ENCODE measurements at places on chromosomes 5 and 9.

DNA sequence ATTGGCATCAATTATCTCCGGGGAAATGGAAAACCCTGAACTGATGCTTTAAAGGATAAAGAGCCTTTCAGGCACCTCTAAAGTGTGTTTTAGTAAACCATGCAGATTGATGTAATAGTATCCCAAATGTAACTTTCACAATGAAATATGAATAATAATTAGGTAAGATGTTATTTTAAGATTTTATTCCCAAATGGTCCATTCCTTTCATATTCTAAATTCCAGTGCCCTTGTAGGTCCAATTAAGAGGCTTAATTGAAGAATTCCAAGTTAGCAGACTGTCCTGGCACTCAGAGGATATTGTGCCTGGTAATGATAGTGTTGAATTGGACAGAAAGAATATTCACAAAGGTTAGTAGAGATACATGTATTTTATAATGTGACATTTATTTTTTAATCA, 352.5 kb upstream of the NUDT12 start:
- DNase-seq: no peak

- no peak for DNase-seq
These were observed 17.6 kb downstream of the CD74 start for GRCh38 chr5:150394912-150395687.

- DNase-seq: no peak
These were observed 46.6 kb downstream of the ATG10 start for GRCh38 chr5:82018462-82018861.

GRCh38 chr9:88890546-88890945, 100.7 kb upstream of the S1PR3 start:
- DNase-seq: no peak

- no peak for DNase-seq
These were observed 12.6 kb downstream of the MGAT1 start for GRCh38 chr5:180790020-180790419.

GRCh38 chr5:73387149-73387591, 61.4 kb downstream of the FOXD1 start:
- no peak for DNase-seq

DNA sequence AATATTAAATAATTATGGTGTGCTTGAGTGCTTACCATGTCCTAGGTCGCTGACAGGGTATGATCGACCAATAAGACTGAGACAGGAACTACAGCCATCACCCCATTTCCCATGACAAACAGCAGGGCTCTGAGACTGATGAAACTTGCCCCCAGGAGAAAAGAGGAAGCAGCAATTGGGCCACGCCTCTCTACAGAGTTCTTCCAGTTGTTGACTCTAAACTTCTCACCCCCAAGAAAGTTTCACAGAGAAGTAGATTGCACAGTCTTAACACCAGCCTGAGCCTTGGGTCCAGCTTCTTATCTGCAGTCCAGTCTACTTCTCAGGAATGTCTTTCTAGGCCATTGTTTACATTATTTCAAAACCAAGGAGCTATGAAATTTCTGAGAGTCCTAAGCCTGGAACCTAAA, 182.2 kb upstream of the ANKRD55 start:
- no peak for DNase-seq

GRCh38 chr5:1737790-1738405, 61.7 kb downstream of the MRPL36 start:
- peak; percentile 28 for DNase-seq

- no peak for DNase-seq
These were observed 201.3 kb downstream of the HSD17B3 start for GRCh38 chr9:96100385-96101300.

GRCh38 chr5:97071101-97071500, 71.3 kb downstream of the LIX1 start:
- no peak for DNase-seq

- no peak for DNase-seq
These were observed 16.7 kb downstream of the FAM193B start for GRCh38 chr5:177537389-177538361.

DNA sequence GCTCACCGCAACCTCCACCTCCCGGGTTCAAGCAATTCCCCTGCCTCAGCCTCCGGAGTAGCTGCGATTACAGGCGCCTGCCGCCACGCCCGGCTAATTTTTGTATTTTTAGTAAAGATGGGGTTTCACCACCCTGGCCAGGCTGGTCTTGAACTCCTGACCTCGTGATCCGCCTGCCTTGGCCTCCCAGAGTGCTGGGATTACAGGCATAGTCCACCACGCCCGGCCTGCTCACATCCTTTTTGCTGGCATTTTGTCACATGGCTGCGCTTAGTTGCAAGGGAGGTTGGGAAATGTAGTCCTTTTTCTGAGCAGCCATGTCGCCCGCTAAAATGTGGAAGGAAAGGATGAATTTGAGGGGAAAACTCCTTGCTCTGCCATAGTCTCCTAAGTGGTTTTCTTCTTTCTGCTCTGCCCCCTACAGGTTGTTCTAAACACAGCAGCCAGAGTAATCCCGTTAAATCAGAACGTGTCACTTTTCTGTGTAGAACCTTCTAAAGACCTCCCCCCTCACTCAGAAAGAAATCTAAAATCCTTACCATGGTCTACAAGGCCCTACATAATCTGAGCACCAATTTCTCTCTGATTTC, 57.8 kb upstream of the HSPA9 start:
- DNase-seq: no peak

GRCh38 chr9:114364134-114365041, 23.4 kb downstream of the AKNA start:
- no peak for DNase-seq

- DNase-seq: no peak
These were observed 268.2 kb upstream of the TAS2R1 start for GRCh38 chr5:9898319-9898718.

DNA sequence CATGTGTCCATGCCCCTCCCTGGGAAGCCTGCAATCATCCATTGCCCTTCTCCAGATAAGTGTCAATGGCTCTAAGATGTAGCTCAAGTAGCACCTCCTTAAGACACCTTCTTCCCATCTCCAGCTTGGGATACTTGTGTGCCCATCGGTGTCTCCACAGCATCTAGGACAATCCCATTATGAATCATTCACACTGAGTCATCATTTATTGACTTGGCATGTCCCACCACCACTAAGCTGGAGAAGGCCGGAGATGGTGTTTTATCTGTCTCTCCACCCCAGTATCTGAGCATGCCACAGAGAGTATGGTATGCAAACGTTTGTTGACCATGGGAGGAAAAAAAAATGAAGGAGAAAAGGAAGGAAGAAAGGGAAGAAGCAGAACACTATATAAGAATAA, 342.2 kb downstream of the TRIM32 start:
- no peak for DNase-seq

DNA sequence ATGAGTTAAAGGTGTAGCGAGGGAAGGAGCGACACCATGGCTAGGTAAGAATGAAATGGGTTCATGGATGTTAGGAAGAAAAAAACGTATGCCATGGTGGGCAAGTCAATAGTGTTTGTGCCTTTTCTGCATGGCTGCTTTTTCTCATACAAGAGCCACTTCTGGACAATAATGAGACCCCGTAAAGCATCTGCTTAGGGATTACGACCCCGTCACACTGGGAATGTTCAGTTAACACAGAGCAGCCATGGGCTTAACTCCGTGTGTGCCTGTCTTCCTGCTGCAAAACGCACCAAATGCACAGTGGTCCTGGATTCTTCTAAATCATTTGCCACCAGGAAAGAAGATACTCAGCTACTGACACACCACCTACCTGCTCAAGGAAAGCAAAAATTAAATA, 81.8 kb downstream of the NFIB start:
- DNase-seq: no peak

- no peak for DNase-seq
These were observed 13.0 kb upstream of the FAM151B start for GRCh38 chr5:80474929-80475328.

- no peak for DNase-seq
These were observed 9.9 kb downstream of the ZDHHC12 start for GRCh38 chr9:128713941-128714573.

DNA sequence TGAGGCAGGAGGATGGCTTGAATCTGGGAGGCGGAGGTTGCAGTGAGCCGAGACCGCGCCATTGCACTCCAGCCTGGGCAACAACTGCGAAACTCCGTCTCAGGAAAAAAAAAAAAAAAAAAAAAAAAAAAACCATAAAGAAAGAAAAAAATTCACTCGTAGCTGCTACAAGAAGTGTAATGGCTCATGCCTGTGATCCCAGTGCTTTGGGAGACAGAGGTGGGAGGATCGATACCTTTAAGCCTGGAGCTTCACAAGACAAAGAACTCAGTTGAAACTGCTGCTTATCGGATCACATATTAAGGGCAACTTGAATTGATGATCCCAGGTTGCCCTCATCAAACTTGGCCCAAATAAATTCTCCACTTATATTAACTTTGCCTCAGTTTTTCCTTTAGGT, 1.0 kb upstream of the ZCCHC7 start:
- DNase-seq: no peak

- DNase-seq: no peak
These were observed 481.4 kb downstream of the CHSY3 start for GRCh38 chr5:130385656-130386055.

- no peak for DNase-seq
These were observed 87.5 kb downstream of the GPR21 start for GRCh38 chr9:123120953-123121352.

GRCh38 chr5:96481009-96481786, 48.1 kb upstream of the PCSK1 start:
- DNase-seq: no peak

DNA sequence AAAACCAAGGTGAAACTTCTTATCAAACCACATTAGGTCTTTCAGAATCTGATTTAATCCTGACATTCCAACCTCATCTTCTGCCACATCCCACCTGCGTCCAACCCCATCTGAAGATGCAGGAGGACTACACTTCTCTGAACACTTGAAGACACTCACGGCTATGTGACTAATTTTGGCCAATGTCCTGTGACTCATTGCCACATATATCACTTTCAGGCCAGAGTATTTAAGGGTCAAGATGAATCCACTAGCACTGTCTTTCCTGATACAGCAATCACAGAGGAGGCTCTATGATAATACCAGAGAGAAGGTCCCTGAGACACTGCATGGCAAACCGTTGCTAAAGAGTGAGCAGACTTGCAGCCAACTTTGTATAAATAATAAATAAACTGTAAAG, 323.4 kb downstream of the NR2F1-AS1 start:
- no peak for DNase-seq

- DNase-seq: no peak
These were observed 146.0 kb downstream of the FRMD3 start for GRCh38 chr9:83392228-83392627.

GRCh38 chr9:104412238-104412637, 91.8 kb upstream of the OR13F1 start:
- no peak for DNase-seq

- DNase-seq: no peak
These were observed 22.4 kb upstream of the TNFAIP8 start for GRCh38 chr5:119333421-119333851.

- DNase-seq: no peak
These were observed 58.8 kb downstream of the PTBP3 start for GRCh38 chr9:112274600-112274999.

DNA sequence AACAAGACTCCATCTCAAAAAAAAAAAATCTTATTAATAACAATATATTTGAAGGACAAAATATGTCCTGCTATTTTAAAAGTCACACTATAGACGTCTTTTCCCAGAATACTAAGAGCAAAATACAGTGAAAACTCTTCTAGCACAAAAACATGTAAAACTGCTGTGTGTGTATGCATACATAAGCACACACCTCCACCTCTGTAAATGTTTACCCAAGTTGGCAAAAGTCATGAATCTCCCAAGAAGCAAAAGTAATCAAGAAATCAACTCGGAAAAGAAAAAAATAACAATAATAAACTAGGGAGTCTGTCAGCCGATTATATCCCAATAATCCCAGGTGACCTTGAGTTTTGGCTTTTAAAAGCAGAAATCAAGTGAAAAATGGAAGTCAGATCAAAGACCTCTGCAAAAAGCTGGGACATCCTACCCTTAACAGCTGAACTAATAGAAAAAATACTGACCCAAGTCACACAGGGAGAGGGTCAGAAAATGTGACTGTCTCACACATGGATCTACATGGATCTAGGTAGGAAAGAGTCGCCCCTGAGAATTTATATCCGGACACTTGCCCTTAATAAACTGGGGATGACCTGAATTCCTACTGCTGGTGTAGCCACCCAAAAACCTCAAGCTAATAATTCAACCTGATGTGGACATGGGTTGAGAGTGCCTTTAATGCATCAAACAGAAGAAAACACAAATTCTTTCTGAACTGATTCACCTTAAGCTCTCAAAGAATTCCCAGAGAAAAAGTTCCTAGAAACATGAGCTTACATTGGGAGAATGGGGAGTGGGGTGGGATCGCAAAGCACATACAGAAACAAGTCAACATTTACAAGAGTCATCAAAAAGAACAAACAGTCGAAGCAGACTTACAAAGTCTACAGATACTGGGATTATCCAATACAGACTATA, 29.9 kb downstream of the LPAR1 start:
- no peak for DNase-seq

GRCh38 chr9:13728131-13728530, 448.6 kb upstream of the MPDZ start:
- no peak for DNase-seq

- DNase-seq: no peak
These were observed 15.3 kb upstream of the SAP30L start for GRCh38 chr5:154430466-154430865.

GRCh38 chr9:21395778-21396717, 10.8 kb upstream of the IFNA2 start:
- peak; percentile 44 for DNase-seq

GRCh38 chr5:149580808-149581191, 498 bp upstream of the ARHGEF37 start:
- DNase-seq: no peak

DNA sequence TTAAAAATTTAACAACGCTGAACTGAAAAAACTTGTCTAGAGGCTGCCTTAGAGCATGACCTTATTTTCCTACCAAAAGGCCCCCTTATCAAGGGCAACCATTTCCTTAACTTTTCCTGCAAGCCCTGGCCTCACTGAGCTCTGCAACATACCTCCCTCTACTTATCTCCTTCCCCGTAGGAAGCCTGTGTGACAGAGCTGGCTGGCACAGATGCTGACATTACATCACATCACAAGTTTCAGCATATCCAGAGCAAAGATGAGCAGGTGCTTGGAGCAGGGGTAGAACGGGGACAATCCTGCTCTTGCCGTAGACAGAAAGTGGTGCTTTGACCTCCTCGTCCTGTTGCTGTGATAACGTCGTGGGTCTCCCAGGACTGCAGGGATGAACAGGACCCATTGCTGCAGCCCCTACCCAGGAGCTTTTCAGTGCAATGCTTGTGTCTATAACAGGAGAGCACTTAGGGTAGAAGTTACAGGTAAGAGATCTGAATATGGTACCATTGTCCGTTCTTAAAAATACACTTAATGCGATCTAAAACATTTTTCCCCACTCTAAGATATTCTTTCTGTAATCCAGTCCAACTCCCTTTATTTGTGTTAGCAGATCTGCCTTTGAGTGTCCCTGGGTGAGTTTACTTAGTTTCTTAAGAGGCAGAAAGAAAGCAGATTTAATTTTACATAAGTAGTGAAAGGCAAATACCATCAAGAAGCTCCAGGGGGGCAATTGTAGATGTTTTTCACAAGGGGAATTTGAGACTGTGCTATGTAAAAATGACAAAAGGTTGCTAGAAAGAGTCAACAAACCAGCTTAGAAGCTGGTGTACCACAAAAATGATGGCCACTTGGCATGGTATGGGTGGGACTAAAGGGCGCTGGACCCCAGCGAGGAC, 101.9 kb upstream of the EFNA5 start:
- no peak for DNase-seq

All from activated T-cell treated with anti-CD3 and anti-CD28 coated beads for 24 hours (primary cell).